Fibroblast of lung (primary cell): ENCODE measurements at places on chromosomes 6 and 20. TPM values are rescaled to one million over a fixed set of nuclear protein-coding genes. Genes with fewer than 3 reads are reported as not detected.

OR2H2 gene
- not detected in 2 replicates for total RNA-seq

DNA sequence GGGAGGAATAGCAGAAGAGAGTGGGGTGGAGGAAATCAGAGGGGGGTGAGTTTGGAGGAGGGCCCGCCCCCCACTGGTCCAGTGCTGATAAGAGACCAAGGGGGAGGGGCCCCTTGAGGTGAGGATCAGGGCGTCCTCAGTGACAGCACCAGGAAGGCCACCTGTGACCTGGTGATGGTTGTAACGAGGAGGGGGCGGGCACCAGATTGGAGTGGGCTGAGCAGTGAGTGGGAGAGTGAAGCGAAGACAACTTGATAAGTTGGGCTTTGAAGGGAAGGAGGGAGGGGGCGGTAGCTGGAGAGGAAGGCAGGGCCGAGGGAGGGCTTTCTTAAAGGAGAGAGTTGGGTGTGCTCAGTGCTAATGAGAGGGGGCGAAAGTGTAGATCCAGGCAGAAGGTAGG, 30.7 kb downstream of the CDH22 start:
- DNase-seq = no peak

DNA sequence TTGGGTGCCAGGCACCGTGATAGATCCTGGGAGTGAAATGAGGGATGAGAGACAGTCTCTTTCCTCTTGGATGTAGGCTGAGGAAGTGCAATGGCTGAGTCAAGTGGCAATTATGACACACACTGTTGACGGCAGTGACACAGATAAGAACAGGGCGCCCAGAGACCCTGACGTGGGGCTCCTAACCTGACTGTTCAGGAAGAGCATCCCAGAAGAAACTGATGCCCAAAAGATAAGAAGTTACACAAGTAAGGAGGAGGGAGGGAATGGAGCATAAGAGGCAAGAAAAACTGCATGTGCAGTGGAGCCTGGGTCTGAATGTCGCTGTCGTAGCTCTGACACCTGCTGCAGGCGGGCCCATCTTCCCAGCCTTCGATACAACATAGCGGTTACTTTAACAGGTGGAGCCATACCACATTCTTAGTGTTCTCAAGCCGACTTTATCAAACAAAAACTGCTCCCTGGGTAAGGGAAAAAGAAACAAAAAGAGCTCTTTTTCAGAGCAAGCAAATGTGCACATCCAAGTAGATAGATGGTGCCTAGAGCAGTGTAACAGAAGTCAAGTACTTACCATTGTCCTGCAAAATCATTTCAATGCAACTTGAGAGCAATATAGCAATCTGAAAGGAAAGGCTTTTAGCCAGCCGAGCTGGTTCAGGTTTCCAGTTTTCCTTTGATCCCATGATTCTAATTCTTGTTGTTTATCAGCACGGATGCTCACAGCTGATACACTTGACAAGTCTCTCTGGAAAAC, 463.9 kb upstream of the JARID2 start:
- DNase-seq = no peak

- no peak for DNase-seq
These were observed 552.6 kb upstream of the GJE1 start for GRCh38 chr6:141580131-141580530.

CTCFL gene
- total RNA-seq = not detected in 2 replicates

ME1 gene
- total RNA-seq = 22.1 and 44.3 TPM in 2 replicates

- no peak for DNase-seq
These were observed 17.6 kb downstream of the NOL4L start for GRCh38 chr20:32567384-32568178.

SS18L1 gene
- total RNA-seq = 5.6 and 7.4 TPM in 2 replicates

PPP1R16B gene
- under 0.01 TPM in 2 replicates for total RNA-seq

SLC17A2 gene
- under 0.01 TPM in 1 of 2 replicates, not detected in the other for total RNA-seq

GRCh38 chr6:163916315-163917081, 502.0 kb downstream of the QKI start:
- DNase-seq = no peak

DNA sequence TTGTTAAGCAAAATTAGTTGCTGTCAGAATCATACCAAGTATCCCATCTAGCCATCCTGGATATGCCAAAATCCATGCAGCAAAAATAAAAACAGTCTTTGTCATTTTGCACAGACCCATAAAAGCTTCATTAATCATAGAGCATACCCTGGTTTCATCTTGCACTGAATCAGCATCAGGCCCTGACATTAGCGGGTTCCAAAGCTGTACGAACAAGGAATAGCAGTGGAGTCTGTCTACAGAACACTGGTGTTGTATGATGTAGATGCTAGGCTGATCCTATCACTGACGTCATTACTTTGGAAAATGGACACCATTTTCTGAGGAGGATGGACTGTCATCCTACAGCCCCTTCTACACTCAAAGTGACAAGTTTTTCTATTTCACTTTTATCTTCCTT, 315.6 kb downstream of the ESR1 start:
- no peak for DNase-seq

GRCh38 chr6:44321210-44321609, 8.1 kb upstream of the AARS2 start:
- DNase-seq = no peak

SNAI1 gene
- total RNA-seq = 0.26 and 0.66 TPM in 2 replicates

DNA sequence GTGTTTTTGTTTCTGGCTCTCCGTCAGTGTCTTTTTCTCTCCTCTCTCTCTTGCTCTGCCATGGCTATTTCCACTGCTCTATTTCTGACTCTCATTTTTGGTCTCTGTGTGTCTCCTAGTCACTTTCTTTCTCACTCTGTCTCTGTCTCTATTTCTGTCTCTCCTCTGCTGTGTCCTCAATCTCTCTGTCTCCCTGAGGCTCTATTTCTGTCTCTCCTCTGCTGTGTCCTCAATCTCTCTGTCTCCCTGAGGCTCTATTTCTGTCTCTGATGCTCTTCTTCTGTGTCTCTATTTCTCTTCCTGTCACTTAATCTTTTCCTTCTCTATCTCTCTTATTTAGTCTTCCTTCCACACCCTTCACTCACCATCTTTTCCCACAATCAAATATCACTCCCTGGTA, 8.4 kb downstream of the PRSS16 start:
- no peak for DNase-seq

- DNase-seq = peak; percentile 77
These were observed 13.5 kb upstream of the PDE10A start for GRCh38 chr6:165676435-165677068.
